CD4-positive, alpha-beta memory T cell (primary cell): ENCODE measurements at places on chromosomes 6 and 20. TPM values are rescaled to one million over a fixed set of nuclear protein-coding genes. Genes with fewer than 3 reads are reported as not detected.

GRCh38 chr20:61502433-61502832 is 250.4 kb downstream of the CDH4 start:
- no peak for DNase-seq

- DNase-seq, result no peak
Observed at GRCh38 chr6:16803294-16804200, 42.3 kb upstream of the ATXN1 start.

DNA sequence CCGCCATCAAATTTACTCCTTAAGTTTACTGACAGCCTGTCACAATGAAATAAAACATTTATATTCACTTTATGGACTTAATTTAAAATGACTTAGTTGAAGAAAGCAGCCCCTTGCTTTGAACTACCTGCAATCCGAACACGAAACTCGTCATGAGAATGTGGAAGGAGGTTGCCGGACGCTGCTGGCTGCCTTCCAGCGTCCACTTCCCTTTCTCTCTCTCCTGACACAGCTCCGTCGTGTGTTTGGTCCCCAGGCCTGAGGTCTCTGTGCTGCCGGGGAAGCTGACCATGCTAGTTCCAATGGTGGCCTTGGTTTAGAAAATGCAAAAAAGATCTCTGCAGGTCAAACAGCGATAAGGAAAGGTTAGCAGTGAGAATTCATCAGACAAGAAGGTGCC is 519.7 kb downstream of the CDH26 start:
- DNase-seq, result no peak

ID4 gene
- not detected for total RNA-seq

GABRR1 gene
- total RNA-seq, result not detected
